ENCODE measurements at places on chromosomes 12 and 14.

DNA sequence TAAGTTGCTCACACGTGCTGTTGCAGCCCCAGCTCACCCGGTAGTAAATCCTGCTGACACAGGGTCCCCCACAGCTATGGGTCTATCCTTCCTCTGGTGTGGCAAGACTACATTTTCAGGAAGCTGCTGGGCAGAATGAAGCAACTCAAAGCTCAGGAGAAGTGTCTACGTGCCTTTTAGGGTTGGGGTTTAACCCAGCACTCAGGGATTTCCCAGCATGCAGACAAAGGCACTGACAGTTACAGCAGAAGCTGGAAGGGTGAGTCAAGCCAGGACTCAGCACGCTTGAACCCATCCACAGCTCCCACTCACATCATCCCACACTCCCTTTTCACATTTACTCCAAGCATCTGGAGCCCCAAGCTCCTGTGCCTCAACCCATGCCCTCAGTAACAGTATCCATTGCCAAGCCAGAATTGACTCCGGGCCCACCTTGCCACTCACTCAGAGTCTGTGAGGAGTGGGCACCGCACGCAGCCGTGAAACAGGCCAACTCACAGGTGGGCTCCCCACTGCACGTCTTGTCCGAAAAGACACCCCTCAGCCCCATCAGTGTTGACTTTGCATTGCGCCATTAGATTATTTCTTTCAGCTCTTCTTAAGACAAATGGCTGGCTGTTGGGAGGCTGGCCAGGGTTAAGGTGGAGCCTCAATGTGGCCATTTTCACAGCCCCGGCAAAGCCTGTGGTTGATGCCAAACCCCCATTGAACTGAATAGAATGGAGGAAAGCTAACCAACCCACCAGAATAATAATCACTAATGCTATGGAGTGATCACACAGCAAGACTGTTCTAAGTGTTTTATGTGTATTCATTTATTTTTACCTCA is 59.6 kb downstream of the ZFP36L1 start:
- no peak for DNase-seq

GRCh38 chr12:2335513-2335912 is 282.7 kb downstream of the CACNA1C start:
- no peak for DNase-seq

- DNase-seq: no peak
These were observed 41.2 kb downstream of the COCH start for GRCh38 chr14:30915596-30915995.

- DNase-seq: no peak
These were observed 57.2 kb upstream of the MAX start for GRCh38 chr14:65159281-65160062.

- DNase-seq: peak; percentile 72
These were observed 547 bp upstream of the PYGL start for GRCh38 chr14:50944647-50945413.

- DNase-seq: no peak
These were observed 13.5 kb downstream of the TBX3 start for GRCh38 chr12:114670291-114670980.

GRCh38 chr14:99889268-99889667 is 96.1 kb downstream of the EML1 start:
- DNase-seq: no peak

DNA sequence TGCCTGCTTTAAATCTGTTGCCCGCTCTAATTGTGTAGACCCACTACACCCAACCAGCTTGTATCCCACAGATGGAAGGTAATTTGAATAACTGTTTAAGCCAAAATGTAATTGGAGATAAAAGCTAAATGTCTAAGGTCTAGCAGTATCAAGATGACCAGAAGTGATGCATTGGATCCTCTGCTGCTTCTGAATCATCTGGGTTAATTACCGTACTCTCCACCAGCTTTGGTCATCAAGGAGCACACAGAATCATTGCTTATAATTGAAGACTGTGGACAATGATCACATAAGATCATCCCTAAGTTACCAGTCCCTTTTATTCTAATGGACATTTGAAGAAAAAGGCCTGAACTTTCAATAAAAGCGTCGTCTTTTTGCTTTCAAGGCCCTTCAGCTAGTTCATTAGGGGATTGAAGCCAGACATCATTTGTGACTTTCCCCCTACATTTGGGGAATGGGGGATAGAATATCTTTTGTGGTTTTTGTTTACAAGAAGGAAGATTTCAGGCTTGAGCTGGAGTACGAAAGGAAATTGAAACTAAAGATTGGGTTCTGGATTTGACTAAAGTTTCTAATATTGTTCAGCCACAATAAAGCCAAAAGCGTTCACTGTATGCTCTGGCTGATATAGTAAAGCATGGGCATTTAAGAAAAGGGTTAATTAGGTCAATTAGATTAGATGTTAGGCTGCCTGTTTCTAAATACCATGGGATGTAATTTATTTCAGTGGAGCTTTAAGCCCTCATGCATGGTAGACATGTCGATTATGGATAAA is 123.2 kb downstream of the CHST11 start:
- no peak for DNase-seq

All from Caki2 (cell line).